ENCODE measurements at places on chromosomes 3 and 15. TPM values are rescaled to one million over a fixed set of nuclear protein-coding genes. Genes with fewer than 3 reads are reported as not detected.

Gene BFSP2
- not detected for total RNA-seq

Gene PIGZ
- total RNA-seq = not detected

Gene NPAP1
- 0.06 TPM for total RNA-seq

Gene SLC24A5
- total RNA-seq = not detected

Gene CYP1A1
- 0.15 TPM for total RNA-seq

Gene CD200R1L
- total RNA-seq = not detected

Gene RETNLB
- total RNA-seq = not detected

Gene TRIM42
- total RNA-seq = not detected

Gene ERC2
- total RNA-seq = 24.8 TPM

Gene ALDH1L1
- 0.60 TPM for total RNA-seq

Gene TLR9
- total RNA-seq = not detected

Gene SST
- not detected for total RNA-seq

Gene GP5
- total RNA-seq = 0.03 TPM

Gene DPH3
- 31.2 TPM for total RNA-seq

Gene RHOV
- not detected for total RNA-seq

Gene EPHA6
- 0.11 TPM for total RNA-seq
